ENCODE measurements at places on chromosomes 12 and 14.

GRCh38 chr14:74634964-74635363 lies 22.9 kb upstream of the LTBP2 start:
- DNase-seq: no peak

DNA sequence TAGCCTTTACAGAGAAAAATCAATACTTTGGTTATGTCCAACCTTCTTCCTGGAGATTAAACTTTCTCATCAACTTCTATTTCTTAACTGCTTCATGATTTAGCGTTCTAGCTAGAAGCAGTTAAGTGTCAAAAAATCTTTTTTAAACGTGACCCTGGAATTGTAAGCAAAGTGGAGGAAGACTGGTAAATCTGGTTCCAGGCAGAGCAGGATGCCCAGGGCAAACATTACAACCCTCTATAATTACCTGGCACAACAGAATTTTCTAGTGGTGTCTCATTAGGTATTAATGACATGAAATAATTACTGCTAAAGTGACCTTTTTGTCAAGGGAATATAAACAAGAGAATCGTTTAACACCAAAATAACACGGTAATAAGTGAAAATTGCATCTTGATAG lies 320.8 kb downstream of the MED13L start:
- no peak for DNase-seq

DNA sequence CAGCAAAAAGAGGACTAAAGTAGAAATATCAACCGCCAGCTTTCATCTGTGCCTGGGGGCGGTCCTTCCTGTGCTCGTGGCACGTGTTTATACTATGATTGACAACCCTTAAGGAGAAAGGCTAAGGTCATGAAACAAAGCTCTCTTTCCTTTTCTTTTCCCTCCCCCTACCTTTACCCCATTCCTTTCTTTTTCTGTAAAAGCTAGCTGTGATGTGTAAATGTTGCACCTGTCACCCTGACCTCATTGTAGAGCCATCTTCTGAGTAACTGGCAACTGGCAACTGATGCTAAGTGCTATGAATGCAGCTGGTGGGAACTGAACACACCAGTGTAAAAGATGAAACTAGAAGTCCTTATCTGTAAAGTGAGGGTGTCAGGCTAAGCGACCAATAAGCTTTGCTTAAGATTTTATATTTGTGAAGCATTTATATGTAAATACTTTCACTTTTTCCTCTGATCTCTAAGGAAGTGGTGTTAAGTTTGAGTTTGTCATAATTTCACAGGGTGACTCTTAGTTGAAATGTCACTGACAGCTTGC lies 102.8 kb upstream of the BCAT1 start:
- DNase-seq: peak; percentile 15

GRCh38 chr12:39443929-39444209 lies 949 bp upstream of the KIF21A start:
- DNase-seq: no peak

- DNase-seq: no peak
Measured at GRCh38 chr12:131116468-131117117, 162.9 kb downstream of the ADGRD1 start.

- no peak for DNase-seq
Measured at GRCh38 chr14:80570930-80571298, 359.6 kb upstream of the DIO2 start.

DNA sequence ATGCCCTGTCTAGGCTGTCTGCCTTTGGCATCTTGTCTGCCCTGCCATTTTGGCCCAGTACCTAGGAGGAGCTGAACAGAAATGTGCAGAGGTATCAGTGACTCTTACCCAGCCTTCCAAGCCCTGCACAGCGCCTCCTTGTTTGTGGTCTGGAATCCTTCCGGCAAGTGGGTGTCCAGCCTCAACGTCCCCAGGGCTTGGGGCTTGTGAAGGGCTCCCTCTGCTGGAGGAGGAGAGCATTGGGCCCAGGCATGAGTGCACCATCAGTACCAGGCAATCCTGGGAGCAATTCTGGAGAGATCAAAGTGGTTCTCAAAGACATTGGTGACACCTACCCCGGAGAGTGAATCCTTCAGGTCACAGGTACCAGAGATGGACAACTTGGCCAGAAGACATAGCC lies 2.4 kb upstream of the TCL1B start:
- no peak for DNase-seq

DNA sequence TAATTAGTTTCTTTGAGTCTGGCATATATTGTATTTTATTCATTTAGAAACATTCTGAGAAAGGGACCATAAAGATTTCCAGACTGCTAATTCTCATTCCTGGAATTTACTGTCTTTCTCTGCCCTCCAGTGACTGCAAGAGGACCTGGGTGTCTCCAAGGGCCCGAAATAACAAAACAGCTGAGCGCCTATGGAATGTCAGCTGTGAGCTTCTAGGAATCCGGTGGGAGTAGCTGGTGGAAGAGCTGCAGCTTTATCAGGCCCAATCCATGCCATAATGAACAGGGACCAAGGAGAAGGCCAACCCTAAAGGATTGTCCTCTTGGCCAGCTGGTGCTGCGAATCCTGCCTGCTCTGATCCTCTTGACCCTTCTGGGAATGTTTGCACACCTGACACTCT lies 31.9 kb downstream of the RDH12 start:
- DNase-seq: no peak

DNA sequence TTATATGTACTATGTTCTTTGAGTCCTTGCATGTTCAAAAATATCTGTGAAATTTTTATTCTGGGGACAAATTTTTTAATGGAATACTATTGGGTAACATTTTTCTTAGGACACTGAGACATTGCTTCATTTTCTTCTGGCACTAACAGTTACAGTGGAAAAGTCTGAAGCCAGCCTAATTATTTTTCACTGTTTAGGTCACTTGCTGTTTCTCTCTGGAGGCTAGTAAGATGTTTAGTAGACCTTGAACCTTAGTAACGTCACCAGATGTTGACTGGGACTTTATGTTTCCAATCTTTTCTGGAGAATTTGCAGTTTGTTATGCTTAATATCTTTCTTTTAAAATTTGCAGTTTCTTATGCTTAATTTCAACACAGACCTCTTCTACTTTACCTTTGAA lies 12.3 kb upstream of the EPYC start:
- DNase-seq: no peak

DNA sequence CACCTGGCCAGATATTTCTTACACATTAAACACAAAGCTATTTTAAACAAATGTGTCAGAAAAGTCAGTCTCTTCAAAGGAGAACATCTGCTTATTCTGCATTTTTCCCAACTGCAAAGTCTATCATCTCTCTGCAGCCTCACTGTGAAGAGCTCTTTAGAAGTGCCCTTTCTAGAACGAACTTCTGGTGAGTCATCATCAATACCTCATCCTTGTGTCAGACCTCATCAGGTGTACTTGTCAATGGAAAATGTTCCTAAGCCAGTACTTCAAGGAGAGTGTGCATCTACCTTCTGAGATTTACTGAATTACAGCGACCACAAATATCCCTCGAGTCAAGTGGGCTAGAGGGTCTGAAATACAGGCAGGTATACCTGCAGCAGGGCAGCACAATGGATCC lies 457.3 kb downstream of the LRIG3 start:
- DNase-seq: no peak

DNA sequence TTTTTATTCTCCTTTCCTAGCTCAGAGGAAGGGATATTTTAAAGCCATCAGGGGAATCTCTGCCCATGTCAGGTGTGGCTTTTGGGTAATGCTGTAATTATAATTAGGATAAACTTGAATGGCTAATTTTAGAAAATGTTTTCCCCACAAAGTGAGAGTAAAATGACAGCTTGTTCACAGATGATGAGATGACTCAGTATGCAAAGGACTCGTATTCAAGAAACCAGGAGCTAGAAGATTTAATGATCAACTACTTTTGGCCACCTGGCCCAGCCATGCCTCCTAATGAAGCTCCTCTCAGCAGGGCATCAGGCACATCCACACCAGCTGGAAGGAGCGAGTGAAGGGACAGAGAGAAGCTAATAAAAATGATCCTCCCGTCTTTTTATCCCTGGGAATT lies 29.0 kb upstream of the PLEKHG7 start:
- no peak for DNase-seq

- no peak for DNase-seq
Measured at GRCh38 chr14:101134851-101135433, 231.4 kb upstream of the RTL1 start.

DNA sequence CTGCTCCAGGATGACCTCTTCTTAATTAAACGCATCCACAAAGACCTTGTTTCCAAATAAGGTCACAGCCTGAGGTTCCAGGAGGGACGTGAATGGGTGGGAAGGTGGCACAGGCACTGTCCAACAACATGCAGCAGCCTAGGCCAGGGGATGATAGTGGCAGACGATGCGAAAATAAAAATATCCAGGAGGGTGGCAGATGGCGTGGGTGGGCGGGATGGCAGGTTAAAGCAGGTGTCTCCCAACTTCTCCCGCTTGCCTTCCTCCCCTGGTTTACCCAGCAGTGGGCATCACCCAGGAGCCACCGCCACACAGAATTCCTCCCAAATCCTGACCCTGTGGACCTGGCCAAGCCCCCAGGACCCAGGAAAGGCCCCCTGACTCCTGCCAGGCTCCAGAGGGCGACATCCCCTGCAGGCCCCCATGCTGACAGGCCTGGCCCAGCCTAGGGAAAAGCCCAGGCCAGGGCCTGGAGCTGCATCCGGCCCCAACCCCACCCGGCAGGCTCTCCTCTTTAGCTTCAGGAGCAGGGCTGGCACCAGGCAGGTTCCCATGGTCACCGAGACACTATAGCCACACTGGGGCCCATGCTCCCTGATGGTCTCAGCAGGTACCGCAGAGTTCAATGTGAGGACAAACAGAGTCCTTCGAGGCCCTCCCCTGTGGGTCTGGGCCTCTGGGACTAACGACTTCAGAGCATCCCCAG lies 9.7 kb downstream of the NCOR2 start:
- DNase-seq: no peak

DNA sequence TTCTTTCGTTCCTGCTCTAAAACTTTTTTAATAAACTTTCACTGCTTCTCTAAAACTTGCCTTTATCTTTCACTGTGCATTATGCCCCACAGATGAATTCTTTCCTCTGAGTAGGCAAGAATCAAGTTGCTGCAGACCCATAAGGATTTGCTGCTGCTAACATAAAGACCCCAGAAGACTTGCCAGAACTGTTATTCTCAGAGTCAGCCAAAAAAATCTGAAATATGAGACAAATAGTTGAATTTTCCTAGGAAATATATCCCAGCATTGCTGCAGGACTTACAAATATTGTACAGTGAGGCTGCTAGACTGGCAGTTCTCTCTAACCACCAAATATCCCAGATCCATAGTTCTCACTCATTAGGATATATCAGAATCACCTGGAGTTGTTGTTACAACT lies 349.1 kb upstream of the FLRT2 start:
- DNase-seq: no peak

GRCh38 chr14:33996462-33996861 lies 45.6 kb upstream of the EGLN3 start:
- no peak for DNase-seq

GRCh38 chr12:108890208-108890607 lies 10.3 kb downstream of the DAO start:
- no peak for DNase-seq

GRCh38 chr12:79895071-79895470 lies 39.8 kb downstream of the PPP1R12A start:
- DNase-seq: no peak

Data from stimulated activated CD4-positive, alpha-beta T cell treated with anti-CD3 and anti-CD28 coated beads, TNF-alpha, amount 100 ng/mL, for 4 hours (primary cell).